HEK293T (cell line): ENCODE measurements at places on chromosomes 2 and 18.

GRCh38 chr2:236717729-236718128 is 148.1 kb downstream of the ACKR3 start:
- no peak for DNase-seq

- DNase-seq, result no peak
Observed at GRCh38 chr18:37779220-37779619, 213.6 kb upstream of the CELF4 start.

DNA sequence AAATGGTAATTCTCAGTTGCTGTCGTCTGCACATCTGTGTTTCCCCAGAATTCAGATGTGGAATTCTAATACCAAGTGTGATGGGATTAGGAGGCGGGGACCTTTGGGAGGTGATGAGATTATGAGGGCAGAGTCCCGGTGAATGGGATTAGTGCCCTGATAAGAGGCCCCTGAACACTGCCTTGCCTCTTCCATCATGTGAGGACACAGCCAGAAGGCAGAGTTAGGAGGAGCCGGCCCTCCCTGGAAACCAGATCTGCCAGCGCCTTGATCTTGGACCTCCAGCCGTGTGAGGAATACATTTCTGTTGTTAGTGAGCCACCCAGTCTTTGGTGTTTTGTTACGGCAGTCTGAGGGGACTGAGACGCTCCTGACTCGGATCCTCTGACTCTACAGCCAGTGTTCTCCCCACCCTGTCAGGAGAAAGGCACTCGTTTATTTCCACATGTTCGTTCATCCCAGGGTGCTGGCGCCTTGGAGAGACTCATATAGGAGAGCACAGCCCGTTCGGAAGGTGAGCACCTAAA is 395.0 kb downstream of the ZNF516 start:
- DNase-seq, result no peak

DNA sequence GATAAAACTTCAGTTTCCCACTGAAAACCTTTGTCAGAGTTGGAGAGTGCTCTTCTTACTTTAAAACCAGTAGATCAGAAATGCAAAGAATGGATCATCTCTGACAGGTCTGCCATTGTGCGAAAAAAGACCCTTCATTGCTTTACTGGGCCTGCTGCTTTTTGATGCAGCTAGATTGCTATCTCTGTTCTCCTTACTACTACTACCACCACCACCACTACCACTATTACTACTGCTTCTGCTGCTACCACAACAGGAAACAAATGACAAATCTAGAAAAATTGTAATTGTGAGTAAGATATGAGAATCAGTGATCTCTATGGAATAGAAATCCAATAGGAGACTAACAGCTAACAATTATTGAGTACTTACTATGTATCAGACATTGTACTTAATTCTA is 85.8 kb downstream of the PKP4 start:
- no peak for DNase-seq

- DNase-seq, result no peak
Observed at GRCh38 chr18:4004183-4004829, 450.8 kb downstream of the DLGAP1 start.

- DNase-seq, result no peak
Observed at GRCh38 chr2:8251291-8251690, 430.6 kb upstream of the ID2 start.

DNA sequence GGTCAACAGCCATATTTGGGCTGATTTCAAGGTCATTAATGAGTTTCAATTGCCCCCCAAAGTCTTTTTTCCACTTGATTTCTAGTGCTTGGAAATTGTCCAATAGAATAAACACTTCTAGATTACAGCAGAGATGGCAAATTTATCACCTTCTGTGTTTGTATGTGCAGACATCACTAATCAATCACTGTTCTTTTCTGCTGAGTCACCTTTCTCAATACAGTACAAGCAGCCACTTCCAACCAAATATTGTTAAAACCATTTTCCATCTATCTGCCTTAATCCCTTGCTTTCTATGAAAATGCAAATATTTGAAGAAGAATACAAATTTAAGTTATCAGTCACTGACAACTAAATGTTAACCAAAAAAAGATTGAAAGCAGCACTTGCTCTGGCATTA is 40.2 kb upstream of the ZNF521 start:
- DNase-seq, result no peak

GRCh38 chr2:165479856-165480255 is 10.4 kb downstream of the CSRNP3 start:
- DNase-seq, result no peak

GRCh38 chr2:237540823-237541222 is 25.6 kb upstream of the PRLH start:
- DNase-seq, result no peak

- no peak for DNase-seq
Observed at GRCh38 chr18:34258176-34258575, 33.5 kb upstream of the NOL4 start.

DNA sequence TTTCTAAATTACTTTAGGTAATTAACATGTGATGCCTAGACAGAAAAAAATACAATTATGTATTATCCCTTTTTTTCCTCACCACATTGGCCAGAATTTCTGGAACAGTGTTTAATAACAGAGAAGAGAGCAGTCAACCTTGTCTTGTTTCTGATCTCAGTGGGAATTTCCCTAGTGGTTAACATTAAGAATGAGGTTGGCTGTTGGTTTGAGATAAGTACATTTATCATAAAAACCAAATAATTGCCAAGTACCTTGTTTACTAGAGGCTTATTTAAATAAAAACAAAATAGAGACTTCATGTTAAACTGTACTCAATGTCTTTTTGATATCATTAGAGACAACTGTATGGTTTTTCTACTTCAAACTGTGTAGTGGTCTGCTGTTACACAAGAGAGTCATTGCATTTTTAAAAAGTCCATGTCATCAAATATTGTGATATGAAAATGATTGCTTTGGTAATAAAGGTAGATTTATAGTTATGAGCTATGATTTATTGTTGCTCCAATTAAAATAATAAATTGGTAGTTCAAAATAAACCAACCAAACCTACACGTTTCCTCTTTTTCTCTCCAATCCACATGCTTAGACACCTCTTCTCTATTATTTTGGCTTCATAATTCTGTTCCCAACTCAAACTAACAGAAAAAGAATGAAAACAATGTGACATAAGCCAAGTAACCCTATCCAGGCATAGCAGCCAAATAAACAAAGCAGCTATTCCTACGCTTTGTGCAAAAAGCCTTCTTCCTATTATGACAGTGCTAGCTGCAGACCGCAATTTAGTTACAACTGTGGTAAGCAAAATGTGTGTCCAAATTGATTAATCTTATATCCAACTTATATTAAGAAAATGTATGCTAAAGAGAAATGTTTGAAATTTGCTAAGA is 20.9 kb upstream of the TANK start:
- no peak for DNase-seq

GRCh38 chr2:127045792-127046501 is 61.0 kb downstream of the BIN1 start:
- no peak for DNase-seq

DNA sequence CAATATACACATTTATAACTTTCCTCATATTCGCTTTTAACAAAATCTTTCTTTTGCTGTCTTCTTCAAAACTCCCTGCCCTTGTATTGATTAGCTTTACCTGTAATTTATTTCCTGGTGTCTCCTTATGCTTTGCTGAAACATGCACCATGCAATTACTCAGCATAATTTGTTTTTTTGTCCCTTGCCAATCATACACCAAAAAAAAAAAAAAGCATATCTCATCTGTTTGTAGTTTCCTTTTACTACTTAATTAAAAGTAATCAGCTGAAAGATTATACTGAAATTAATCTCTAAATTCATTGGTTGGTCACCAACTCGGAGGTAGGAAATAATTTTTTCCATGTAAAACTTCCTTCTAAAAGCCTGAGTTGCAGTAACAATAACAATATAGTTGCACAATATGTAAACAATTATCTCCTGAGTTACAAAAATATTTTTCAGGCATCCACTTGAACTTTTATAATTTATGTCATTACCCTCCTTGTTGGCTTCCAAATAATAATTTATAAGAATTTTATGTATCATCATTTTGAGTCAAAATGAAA is 53.0 kb upstream of the ROCK1 start:
- DNase-seq, result no peak

- no peak for DNase-seq
Observed at GRCh38 chr2:23050388-23050787, 334.6 kb upstream of the KLHL29 start.

GRCh38 chr2:195647302-195647701 is 9.7 kb upstream of the SLC39A10 start:
- no peak for DNase-seq
